HTR-8/SVneo (cell line): ENCODE measurements at places on chromosomes 1 and 21.
A peak's percentile ranks its signal among the peaks of the same experiment; 100 is the strongest.

DNA sequence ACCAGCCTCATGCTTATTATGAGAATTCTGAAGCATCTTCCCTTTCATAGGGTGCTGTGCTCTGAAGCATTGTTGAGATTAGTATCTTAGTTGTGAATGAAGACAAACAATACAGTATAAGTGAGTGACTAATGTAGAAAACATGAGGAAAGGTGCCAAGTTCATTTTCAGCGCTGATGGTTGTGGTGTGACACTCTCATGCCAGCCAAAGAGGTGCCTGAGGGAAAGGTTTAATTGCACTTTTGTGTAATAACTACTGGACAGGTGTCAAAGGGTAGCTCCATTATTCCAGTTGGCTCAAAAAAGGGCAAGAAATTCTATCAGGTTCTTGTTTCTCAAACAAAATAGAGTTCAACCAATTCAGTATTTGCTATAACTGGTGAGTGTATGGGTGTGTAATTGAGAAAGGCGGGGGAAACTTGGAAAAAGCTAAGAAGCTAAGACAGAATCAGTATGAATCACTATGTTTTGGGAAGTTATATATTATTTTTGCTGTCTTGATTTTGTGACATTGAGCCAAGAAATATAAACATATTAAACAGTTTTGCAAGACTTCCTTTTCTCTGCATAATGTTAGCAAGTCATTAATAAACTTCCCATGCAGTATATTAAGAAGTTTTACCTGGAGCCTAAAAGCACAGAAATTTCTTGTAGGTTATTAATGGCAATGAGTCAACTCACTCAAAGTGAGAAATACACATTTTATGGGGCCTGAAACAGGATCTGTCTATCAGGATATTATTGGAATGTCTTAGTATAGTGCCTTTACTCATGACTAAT is 31.8 kb downstream of the KCNK2 start:
- DNase-seq, result peak; percentile 25

DNA sequence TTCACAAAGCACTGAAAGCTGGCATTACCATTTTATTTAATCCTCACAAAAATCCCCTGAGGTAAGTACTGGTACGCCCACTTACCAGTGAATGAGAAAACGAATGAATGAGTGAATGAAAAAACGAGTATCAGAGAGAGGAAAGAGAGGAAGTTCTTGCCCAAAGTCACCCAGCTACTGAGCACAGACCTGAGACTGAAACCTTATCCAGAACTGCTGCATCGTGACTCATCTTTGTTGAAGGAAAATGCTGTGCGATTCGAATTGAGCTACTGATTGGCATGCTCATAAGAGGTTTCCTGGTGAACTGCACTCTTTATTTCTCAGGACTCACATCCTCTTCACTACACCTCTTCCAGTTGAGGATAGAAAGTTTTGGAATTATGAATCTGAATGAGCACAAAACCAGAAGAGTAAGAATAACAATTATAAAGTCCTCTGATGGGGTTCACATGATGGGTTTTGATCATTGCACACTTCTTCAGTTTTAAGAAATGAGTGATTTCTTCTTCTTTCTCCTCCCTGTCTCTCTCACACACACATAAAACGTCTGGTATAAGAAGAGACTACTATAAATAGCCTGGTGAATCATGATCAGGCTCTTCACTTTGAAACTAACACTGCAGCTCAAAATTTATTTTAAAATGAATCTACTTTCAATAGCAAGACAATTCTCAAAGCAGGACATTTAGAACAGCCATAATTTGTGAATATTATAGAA is 32.1 kb downstream of the IL12RB2 start:
- DNase-seq, result peak; percentile 45

DNA sequence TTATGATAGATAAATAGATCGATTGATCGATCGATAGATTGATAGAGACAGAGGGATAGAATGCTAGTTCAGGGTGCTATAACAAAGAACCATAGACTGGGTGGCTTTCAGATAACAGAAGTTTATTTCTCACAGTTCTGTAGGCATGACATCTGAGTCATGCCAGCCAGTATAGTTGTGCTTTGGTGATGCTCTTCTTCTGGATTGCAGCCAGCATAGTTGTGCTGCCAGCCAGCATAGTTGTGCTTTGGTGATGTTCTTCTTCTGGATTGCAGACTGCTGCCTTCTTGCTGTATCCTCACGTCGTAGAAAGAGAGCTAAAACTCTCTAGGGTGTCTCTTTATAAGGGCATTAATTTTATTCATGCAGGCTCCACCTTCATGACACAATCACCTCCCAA is 860.8 kb downstream of the BRINP3 start:
- peak; percentile 9 for DNase-seq

- no peak for DNase-seq
Measured at GRCh38 chr1:2452201-2452931, 23.7 kb upstream of the PLCH2 start.
